ENCODE measurements at places on chromosomes 1 and 21.

DNA sequence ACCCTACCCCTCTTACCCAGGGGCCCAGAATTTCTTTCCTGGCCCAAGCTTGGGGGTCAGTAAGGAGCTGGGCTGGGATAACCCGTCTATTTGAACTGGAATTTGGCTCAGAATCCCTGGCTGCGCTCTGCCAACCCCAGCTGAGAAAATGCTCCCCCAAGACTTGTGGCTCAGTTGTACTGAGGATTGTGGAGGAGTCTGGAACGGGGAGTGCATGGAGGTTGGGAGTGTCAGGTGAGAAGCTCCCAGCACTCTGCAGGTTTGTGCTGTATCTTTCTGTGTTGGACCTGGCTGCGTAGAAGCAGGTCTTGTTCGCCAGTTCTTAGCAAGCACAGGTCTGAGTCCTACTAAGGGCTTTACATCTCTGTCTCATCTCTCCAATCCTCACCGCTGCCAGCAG, 1.6 kb downstream of the TCEA3 start:
- no peak for DNase-seq

GRCh38 chr1:207346513-207346912, 25.0 kb downstream of the CD55 start:
- no peak for DNase-seq

DNA sequence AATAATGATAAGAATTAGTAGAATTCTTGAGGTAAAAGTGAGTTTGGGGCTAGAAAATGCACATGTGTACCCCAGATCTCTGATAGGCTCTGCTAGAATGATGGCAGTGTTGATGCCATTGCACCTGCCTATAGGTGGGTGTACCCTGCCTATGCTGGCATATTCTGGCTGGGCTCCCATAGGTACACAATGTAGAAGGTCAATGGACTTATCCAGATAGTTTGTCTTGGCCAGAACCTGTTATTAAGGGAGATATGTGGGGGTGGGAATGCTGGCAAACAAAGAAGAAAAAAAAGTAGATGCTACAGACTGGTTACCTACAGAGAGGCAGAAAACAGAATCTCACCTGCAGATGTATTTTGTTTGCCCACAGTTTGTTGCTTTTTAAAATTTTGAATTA, 14.1 kb upstream of the KLHDC8A start:
- DNase-seq: no peak

DNA sequence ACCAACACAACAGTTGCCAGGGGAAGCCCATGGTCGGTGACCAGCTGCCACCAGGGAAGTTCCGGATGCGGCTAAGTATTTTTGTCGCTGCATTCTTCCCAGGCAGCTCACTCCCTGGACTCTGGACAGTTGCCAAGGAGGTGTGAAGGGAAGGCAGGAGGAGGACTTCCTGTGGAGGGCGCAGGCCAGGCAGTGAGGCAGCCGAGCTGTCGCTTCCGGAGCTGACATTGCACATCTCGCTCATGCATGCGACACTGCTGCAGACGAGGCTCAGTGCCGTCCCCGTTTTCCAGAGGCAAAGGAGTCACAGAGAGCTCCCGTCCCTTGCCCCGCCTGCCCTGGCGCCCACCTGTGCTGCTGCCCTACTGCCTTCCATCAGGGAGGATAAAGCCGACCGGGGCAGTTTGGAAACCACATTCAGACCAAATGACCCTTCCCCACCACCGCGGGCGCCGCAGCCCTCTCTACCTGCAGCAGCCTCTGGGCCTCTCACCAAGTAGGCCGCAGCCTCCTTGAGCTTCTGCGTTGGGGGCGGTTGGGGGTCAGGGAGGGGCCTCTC, 81.4 kb downstream of the NENF start:
- no peak for DNase-seq

All from activated T-helper 1 cell treated with Interleukin-2 at 50 U/mL for 16 hours (primary cell).